ENCODE measurements at places on chromosomes 4 and X. TPM values are rescaled to one million over a fixed set of nuclear protein-coding genes. Genes with fewer than 3 reads are reported as not detected.

GRCh38 chrX:100341142-100341510 lies 68.9 kb downstream of the PCDH19 start:
- H3K27ac ChIP-seq, result no peak overlapping the region
- H3K36me3 ChIP-seq, result no peaks in the 10 kb centered on the region

DNA sequence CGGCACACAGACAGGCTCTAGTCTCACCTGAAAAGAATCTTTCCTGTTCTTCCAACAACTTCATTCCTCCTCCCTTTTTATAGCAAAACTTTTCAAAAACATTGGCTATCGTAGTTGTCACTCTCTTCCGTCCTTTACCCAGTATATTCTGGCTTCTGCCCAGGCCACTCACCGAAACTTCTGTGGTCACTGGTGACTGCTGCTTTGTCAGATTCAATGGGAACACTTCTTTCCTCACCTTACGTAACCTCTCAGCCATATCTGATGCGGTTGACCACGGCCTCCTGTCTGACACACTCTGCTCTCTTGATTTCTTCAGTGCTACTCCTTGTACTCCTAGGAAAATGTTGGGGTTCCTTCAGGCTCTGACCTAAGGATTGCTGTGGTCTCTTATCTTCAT lies 9.2 kb upstream of the RNF150 start:
- H3K27ac ChIP-seq, result no peak overlapping the region
- no peaks in the 10 kb centered on the region for H3K4me1 ChIP-seq
- no peaks in the 10 kb centered on the region for H3K36me3 ChIP-seq
- no peak overlapping the region for H3K4me3 ChIP-seq
- no peak for DNase-seq

DNA sequence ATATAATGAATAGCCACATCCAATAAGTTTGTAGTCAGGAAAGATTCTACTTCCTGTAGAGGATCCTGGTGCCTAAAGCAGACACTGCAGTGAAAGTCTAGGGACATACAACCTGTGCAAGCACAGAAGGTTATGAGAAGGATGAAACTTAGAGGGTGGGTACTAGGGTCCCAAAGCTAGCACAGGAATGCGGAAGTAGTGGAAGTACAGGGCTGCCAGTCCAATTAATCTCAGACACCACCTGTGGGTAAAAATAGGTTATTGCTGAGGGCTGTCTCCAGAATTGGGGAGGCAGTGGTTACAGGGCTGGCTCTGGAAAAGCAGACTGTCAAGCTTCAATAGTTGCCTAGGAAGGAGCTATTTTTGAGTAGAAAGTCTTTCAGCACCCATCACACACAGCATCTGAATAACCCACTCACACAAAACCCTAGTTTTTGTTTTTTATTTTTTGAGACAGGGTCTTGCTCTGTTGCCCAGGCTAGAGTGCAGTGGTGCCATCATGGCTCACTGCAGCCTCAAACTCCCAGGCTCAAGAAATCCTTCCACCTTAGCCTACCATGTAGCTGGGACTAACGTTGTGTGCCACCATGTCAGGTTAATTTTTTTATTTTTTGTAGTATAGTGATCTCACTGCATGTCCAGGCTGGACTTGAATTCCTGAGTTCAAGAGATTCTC lies 50.8 kb upstream of the ELF2 start:
- DNase-seq, result no peak
- no peaks in the 10 kb centered on the region for H3K27me3 ChIP-seq
- no peak overlapping the region for H3K4me3 ChIP-seq
- H3K36me3 ChIP-seq, result no peaks in the 10 kb centered on the region
- no peak overlapping the region for H3K27ac ChIP-seq

DNA sequence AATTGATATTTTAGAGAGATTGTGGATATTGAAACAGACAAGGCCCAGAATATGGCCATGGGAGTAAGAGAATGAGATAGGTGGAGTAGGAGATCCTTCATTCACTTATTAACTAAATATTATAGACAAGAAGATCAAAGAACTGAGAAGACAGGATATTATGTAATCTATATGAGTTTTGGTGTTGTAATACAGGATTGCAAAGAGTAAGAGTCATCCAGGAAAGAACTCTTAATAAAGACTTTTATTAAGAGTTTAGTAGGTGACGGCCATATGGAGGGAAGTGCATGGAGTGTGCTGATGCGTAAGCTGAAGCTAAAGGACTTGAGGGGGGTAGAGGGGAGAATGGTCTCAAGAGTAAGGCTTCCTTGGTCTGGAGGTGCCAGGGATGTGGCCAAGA lies 153.7 kb downstream of the VEGFC start:
- H3K4me1 ChIP-seq, result no peaks in the 10 kb centered on the region
- no peak overlapping the region for H3K27ac ChIP-seq

- peaks cover 13% of the 10 kb centered on the region for H3K36me3 ChIP-seq
- DNase-seq, result no peak
- H3K27ac ChIP-seq, result no peak overlapping the region
- peaks cover 5% of the 10 kb centered on the region for H3K4me1 ChIP-seq
- H3K27me3 ChIP-seq, result no peaks in the 10 kb centered on the region
- no peak overlapping the region for H3K4me3 ChIP-seq
Measured at GRCh38 chr4:38390969-38391545, 272.9 kb upstream of the KLF3 start.

GRCh38 chr4:71553605-71554004 lies 214.8 kb downstream of the SLC4A4 start:
- no peak overlapping the region for H3K27ac ChIP-seq
- no peak for DNase-seq
- no peaks in the 10 kb centered on the region for H3K4me1 ChIP-seq
- peaks cover 2% of the 10 kb centered on the region for H3K27me3 ChIP-seq

DNA sequence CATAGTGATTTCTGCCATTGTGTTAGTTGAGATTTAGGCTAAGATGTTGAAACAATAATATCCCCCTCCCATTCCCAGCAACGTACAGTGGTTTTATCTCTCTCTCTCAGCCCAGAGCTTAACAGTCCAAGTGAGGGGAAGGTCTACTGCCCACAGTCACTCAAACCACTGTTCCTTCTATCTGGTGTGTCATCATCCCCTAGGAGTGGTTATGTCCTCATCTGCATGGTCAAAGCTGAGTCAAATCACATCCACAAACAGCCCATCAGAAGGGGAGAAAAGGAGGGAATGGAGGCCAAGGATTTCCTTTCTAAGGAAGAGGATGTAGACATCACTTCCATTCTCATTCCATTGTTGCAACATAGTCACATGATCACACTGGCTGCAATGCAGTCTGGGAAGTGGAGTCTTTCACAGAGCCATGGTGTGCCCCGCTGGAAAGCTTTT lies 42.8 kb upstream of the CHRNA9 start:
- H3K27me3 ChIP-seq, result no peaks in the 10 kb centered on the region
- H3K27ac ChIP-seq, result peak overlapping the region; percentile 34
- H3K36me3 ChIP-seq, result no peaks in the 10 kb centered on the region
- no peak overlapping the region for H3K4me3 ChIP-seq
- no peak for DNase-seq
- peaks cover 49% of the 10 kb centered on the region for H3K4me1 ChIP-seq

Gene GPR82
- total RNA-seq, result 0.07 TPM

Gene LNX1
- not detected for total RNA-seq

Gene JADE3
- 1.5 TPM for total RNA-seq
